ENCODE measurements at places on chromosomes 11 and 22.

DNA sequence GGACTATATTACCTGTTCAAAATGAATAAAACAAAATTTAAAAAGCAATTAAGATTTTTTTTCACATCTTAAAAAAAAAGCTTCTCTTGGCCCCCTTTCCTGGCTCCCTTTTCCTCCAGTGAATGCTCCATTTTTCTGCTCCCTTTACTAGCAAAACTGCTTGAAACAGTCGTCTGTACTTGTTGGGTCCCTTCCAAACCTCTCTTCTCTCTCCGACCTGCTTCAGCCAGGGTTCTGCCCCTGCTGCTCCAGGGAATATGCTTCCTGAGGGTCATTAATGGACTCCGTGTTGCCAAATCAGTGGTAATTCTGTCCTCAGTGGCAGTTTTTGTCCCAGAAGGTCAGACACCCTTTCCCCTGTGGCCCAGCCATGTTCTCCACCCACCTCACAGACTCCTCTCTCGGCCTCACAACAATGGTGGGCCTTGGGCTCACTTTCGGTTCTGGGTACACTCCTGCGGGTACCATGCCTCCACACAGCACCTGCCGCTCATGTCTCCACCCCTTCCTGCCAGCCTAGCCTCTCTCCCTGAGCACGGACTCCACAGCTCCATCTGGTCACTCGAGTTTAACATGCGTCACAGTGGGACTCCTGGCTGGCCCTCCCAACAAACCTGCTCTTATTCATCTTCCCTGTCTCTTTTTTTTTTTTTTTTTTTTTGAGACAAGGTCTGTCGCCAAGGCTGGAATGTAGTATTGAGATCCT is 7.8 kb upstream of the POLR3H start:
- DNase-seq: no peak

DNA sequence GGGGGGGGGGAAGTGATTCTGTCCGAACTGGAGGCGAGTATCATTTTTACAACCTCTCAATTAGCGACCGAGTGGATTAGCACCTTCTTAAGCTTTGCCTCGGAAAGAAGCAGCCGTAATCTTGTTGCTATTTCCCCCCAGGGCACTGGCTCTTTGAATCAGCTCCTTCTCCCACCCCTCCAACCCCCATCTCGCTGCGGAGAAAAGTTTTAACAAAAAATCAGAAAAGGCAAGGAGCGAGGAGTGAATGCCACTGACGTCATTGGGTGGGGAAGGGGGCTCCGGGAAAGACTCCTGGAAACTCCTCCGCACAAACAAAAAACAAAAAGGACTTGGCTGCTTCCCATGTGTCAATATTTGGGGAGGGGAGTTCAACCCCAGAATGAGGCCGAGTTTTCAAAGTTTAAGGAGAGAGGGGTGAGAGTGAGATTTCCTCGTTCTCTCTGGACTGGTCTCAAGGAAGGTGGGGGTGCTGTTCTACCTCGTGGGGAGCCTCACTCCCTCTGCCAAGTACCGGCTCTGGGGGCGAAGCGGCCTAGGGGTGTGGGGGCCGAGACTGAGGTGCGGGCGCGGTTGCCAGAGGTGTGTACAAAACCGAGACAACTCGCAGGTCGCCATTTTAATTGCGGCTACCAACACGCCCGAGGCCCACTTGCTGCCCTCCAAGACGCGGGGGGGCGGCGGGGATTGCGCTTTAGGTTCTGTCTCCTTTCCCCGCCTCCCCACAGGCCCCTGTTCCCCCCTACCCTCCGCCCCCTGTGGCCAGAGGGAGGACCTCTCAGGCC is 2.5 kb upstream of the PAX6 start:
- no peak for DNase-seq

DNA sequence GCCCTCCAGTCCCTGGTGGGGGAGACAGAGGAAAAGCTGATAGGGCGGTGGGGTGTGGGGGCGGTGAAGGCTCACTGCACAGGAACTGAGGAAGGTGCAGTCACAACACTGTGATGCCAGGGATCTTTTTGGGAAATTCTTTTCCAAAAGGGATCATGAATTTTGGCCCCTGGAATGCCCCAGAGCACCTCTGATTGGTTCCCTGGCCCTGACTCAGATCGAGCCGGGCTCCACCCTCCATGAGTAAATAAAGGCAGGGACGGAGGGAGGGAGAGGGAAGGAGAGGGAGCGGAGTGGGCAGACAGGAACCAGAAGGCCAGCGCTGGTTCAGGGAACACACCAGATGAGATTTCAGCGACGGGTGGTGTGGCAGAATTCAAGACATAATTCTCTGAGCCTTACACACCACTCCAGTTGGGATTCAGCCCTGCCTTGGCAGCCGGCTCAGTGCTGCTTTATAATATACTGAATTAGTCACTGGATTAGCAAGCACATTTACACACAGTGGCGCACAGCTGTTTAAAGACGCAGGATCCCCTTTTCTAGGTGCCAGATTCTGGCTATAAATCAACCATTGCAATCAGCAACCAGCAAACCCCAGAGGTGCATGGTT is 80.3 kb downstream of the ETS1 start:
- peak; percentile 84 for DNase-seq

GRCh38 chr11:6025056-6025455 is 5.5 kb downstream of the OR56A1 start:
- no peak for DNase-seq

- no peak for DNase-seq
Observed at GRCh38 chr22:44650806-44651205, 51.2 kb upstream of the PRR5 start.

- DNase-seq: no peak
Observed at GRCh38 chr11:69004411-69005182, 8.4 kb downstream of the MRGPRF start.

- DNase-seq: no peak
Observed at GRCh38 chr11:9990221-9990973, 303.6 kb downstream of the SBF2 start.

GRCh38 chr11:70491696-70492472 is 93.6 kb downstream of the CTTN start:
- DNase-seq: no peak

DNA sequence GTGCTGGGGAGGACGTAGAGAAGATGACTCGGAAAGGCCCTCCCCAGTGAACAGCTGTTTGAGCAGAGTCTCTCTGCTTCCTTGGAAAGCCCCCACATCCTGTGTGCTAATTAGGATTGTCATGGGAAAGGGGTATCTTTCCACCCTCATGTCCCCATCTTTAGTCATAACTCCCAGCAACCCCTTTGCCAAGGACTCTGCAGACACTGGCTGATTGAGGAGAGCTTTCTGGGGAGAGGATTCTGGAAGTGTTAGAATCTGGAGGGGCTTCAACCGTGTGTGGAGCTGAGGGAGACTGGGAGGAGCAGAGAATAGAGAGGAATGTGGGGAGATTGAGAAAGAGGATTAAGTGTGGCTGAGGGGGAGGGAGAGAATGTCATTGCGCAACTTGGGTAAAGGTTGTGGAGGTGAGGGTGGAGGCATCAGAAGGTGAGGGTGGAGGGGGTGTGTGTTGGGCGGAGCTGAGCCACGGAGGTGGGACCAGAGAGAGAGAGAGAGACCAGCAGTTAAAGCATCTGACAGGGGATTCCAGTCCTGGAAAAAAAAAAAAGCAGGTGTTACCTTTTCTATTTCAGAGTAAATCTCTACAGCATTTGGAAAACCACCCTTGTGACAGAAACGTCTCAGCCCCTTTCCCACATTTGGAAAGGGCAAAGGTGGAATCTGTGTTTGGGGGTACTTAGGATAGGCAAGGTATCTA is 2.2 kb downstream of the DTX4 start:
- no peak for DNase-seq

DNA sequence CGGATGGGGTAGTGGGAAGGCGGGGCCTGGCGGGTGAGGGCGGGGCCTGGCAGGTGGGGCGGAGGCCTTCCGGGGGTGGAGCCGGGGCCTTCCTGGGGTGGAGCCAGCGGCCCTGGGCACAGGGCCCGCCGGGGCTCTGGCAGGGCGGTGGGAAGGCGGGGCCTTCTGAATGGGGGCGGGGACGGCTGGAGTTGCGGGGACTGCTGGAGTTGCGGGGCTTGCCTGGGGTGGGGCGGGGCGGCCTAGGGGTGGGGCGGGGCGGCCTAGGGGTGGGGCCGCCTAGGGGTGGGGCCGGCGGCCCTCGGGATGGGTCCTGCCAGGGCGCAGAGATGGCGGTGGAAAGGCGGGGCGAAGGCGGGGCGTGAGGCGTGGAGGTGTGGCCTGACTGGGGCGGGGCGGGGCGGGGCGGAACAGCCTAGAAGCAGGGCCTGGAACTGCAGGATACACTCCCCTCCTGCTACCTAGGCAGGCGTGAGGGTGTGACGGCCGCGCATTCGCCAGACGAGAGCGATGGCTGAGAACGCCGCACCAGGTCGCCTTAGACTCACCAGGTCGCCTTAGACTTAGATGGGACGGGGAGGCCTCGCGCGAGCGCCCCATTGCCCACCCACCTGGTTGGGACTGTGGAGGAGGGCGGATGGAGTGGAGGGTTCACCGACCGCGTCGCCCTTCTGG is 19.3 kb downstream of the RRP7A start:
- no peak for DNase-seq

DNA sequence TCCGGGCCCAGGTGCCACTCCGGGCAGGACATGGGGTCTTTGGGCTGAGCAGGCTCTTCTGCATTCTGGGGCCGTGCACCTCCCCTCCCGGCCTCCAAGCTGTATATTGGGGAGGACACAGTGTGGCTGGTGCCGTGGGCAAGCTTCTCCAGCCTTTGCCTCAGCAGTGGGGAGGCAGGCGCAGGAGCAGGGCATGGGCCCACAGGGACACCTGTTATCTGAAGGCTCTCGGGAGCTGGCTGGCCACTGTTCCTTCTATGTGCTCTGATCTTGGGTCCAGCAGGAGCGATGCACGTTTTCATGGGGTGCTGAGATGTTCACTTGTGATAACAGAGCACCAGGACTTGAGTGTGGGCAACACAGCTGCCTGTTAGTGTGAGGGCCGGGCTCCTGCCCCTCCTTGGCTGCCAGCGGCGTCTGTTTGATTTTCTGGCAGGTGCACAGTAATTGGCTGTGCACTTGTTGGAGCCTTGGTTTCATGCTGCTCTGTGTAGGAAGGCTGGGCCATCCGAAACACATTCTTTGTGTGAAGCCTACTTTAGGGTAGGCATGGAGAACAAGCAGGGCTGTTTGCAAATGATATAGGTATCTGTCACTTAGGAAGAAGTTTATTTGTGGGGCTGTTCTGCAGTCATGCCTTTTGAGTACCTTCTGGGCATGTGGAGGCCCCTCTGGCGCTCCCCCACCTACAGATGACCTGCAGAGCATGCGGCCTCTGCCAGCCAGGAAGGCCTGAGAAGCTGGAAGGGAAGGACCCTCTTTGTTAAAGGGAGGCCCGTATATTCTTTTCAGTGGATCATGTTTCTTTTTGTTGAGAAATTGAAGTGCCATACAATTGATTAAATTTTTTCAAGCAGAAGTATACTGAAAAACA is 201.5 kb downstream of the TBC1D22A start:
- DNase-seq: no peak

GRCh38 chr11:6856871-6857270 is 6.0 kb upstream of the OR10A2 start:
- DNase-seq: no peak

- no peak for DNase-seq
Observed at GRCh38 chr11:107752949-107753822, 41.3 kb upstream of the SLN start.

DNA sequence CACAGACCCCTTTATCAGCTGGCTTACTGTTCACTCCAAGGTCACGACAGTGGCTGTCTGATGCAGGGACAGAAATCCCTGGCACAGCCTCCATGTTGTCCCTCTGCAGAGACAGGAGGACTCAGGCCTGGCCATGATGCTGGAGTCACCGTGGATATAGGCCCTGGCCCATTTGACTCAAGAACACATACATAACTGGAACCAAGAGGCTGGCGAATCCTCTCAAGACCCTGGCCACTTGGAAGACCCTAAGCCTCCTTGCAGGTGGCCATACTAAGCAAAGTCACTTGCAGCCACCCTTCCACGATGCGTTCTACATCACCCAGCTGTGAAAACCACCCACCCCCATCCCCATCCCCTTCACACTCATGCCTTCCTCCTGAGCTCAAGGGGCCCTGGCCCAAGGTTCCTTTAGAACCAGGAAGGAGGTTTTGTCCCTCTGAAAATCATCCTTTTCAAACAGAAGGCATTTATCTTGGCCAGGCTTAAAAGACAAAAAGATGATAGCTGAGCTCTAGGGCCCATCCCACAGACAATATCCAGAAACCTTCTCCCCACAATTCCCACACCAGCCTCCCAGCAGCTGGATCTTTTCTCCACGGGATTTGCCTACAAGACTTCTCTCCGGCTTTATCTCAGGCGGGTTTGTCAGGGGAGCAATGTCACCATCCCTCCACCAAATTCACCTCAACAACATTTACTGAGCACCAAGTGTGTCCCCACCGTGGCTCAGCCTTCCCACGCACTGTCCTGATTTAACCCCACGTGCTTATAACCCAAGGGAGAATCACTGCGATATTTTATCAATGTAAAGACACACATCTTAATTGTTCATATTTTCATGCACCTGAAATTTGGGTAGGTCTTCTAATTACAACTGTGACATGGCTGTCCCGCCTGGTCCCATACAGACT is 123.4 kb upstream of the SERPIND1 start:
- no peak for DNase-seq

DNA sequence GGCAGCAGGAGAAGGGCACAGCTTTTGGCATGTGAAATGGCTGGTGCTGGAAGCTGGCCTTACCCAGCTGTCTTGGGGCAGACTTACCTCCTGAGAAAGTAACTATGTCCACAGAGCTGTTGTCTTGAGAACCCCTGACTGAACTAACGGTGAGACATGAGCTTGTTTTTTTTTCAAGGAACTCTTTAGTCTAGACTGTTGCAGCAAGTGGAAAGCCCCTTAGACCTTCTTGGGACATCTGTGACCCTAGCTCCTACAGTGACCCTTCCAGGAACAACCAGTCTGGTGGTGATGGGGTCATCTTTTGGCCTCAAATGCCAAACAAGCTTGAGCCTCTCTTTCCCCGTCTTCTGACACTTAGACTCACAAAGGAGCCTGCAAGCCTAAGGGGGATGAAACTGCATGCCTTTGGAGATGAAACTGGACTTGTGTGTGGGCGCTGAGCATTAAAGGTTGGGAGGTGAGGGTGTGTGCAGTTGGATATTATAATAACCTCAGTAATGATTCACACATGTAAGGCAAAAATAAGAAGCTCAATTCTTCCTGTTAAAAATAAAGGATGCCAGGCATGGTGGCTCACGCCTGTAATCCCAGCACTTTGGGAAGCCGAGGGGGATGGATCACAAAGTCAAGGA is 35.4 kb downstream of the SDHD start:
- DNase-seq: no peak

Measured in AG04449 (cell line).